Stimulated activated CD4-positive, alpha-beta T cell treated with anti-CD3 and anti-CD28 coated beads, Interleukin-1b, Interleukin-23, amount 100 ng/mL, for 1 hour (primary cell): ENCODE measurements at places on chromosomes 5 and 9.

- no peak for DNase-seq
These were observed 192.4 kb downstream of the ADAMTSL1 start for GRCh38 chr9:18666348-18666747.

GRCh38 chr9:108434036-108434435 is 421.8 kb downstream of the ACTL7B start:
- no peak for DNase-seq

DNA sequence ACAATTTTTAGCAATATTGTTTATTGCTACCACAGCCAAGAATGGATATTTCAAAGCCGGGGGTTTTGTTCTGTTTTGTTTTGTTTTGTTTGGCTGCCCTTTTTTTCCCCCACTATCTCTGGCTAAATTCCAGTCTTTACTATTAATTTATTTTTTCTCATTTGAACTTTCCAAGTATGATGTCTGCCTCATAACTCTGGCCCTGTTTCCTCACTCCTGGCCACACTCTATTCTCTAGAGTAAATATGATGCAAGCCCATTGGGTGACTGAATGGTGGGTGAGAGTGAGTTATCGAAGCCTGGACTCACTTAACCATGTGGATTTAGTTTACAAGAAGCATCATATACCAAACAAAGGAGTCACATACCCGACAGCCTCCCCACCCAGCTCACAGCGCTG is 41.9 kb downstream of the WDR36 start:
- no peak for DNase-seq

DNA sequence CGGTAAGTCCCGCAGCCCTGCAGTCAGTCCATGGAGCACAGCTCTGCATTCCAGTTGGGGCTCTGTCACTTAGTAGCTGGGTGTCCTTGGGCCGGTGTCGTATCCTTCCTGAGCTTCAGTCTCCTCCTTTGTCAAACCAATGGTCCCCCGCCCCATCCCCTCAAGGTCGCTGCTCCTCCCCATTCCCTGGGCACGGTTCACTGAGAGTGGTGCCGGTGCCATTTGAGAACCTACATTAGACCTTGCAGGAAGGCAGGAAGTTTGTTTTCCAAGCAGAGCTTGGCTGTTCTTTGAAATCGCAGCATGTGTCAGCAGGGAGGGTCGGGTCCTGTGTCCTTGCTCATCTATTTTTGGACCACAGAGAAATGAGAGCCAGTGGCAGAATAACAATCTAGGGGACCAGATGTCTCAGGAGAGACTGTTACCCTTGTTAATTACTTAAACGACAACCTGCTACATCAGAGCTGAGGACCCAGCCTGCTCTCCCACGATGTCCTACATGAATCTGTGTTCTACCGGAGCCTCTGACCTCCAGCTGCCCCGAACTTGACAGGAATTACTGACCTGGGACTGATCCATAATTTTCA is 21.7 kb upstream of the BARHL1 start:
- DNase-seq, result no peak

DNA sequence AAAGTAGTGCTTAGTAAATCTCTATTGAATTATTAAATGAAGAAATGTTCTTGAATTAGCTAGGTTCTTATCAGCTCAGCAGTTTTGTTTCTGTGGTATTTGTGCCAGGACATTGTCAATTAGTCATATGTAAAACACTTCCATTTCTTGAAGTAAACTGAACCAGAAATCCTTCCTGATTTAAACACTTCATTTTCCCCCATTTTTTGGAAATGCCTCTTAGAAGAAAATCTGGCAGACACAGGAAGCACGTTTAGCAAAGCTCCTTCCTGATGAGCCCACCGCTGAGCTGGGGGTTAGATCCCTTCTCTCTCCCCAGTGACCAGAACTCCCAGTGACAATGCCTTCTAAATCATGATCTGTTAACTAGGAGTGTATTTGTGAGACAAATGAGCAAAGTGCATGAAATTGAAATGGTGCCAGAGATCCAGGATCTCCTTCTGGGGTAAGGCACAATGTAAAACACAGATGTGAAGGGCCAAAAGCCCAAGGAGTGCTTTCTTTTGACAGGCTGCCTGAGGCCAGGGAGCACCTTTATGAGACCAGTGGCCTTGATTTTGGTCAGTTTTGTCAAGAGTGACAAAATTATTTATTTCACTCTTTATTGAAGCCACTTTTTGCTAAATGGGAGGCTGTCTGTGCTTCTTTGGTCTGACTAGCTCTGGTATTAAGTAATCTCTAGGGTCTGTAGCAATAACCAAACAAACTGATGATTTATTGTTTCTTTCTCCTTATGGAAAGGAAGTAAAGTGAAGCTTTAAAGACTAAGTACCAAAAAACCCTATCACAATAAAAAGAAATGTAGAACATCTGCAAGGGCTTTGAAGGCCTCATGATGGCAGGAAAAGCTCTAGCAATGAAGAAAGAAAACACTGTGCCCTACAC is 25.5 kb upstream of the RUSC2 start:
- no peak for DNase-seq
